Stimulated activated CD4-positive, alpha-beta T cell treated with anti-CD3 and anti-CD28 coated beads, Interleukin-2, amount 100 ng/mL, for 4 hours (primary cell): ENCODE measurements at places on chromosomes 3 and 15.

DNA sequence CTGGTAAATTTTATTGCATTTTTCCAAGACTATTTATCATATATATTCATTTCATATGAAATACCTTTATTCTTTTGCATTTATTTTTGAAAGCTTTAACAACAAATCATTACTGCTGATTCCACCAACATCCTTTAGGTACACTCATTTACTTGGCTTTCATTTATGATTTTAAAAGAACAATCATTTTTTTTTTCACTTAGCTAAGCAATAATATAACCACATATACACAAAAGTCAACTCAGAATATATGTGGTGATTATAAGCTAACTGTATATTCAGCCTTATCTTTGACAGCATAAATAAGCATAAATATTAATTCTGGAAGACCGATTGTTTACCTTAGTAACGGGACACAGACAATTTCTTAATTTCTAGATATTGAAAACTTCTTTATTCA, 458.6 kb upstream of the ZNF385D start:
- DNase-seq = no peak

- DNase-seq = no peak
These were observed 60.1 kb downstream of the ATP10A start for GRCh38 chr15:25803036-25803435.

GRCh38 chr3:112472691-112473090, 26.6 kb downstream of the BTLA start:
- DNase-seq = no peak

GRCh38 chr3:99324636-99325203, 313.7 kb upstream of the COL8A1 start:
- no peak for DNase-seq

DNA sequence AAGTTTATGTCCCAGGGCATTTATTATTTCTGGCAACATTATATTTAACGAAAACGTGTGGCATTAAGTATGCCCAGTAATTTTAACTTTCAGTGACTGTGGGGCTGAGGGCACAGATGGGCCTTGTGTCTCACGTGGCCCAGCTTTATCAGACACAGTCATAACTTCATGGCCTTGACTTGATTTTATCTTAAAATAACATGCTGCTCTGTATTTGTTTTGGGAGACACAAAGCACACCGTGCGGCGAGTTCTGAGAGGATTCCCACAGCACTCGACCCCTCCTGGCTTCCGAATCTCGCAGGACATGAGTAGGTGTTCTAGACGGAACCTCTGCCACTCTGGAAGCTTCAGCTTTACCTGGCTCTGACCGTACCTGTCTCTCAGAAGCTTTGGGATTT, 180.8 kb downstream of the ADAMTS17 start:
- DNase-seq = no peak
